ENCODE measurements at places on chromosomes 13 and 19. TPM values are rescaled to one million over a fixed set of nuclear protein-coding genes. Genes with fewer than 3 reads are reported as not detected.

CERS1 gene
- 2.0 TPM for polyA plus RNA-seq

RGL3 gene
- polyA plus RNA-seq = 0.16 TPM

LILRB5 gene
- polyA plus RNA-seq = not detected

- no peak for DNase-seq
Measured at GRCh38 chr19:27972291-27973040, 1240.5 kb downstream of the UQCRFS1 start.

DNA sequence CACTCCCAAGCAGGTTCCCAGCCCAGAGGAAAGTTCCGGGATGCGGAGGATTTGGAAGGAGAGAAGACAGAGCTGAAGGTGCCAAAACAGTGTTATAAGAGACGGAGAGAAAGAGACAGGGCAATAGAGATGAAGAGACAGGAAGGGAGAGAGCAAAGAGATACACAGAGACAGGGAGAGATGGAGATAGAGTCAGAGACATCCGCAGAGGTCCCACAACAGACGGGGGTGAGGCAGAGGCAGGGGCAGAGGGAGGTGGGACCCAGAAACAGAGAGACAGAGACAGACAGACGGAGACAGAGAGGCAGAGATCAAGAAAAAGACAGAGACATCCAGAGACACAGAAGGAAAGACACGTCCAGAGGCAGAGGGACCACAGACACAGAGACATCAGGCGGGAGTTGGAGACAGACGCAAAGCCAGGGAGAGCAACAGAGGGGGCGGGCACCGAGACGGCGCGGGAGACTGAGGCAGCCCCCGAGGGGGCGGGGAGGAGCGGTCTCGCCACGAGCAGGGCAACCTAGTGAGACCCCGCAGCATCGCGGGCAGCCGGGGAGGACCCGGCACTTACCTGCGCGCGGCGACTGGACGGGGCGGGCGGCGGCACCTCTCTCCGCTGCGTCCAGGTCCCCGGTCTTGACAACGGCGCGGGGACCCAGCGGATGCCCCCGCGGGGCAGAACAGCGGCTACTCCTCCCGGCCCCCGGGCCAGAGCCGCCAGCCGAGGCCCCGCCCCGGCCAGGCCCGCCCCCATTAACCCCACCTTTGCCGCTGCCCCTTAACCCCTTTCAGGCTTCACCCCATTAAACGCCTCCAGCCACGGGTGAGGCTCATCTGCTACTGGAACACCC is at the start of gene GPR4:
Gene GPR4 (minus strand): TSS at position 689 of the 851 bp plus-strand sequence. CDS start 10,346 bp downstream, outside the sequence.
- DNase-seq = no peak

GRCh38 chr13:113862931-113863523 is 849 bp downstream of the GAS6 start:
- no peak for DNase-seq
